Aorta (tissue), 5 donors: ENCODE measurements at places on chromosomes 6 and 20. TPM values are rescaled to one million over a fixed set of nuclear protein-coding genes. Genes with fewer than 3 reads are reported as not detected.

Gene HLA-DRA
- total RNA-seq = 605 TPM

Gene ZC2HC1B
- not detected for total RNA-seq

Gene ZSWIM3
- 4.5 TPM for total RNA-seq

Gene DAAM2
- 61.5 TPM for total RNA-seq

Gene DEFB119
- not detected for total RNA-seq

Gene NRN1
- total RNA-seq = 31.6 TPM

Gene TRAPPC3L
- total RNA-seq = 0.55 TPM

Gene PNLDC1
- total RNA-seq = not detected

Gene VGLL2
- not detected for total RNA-seq

DNA sequence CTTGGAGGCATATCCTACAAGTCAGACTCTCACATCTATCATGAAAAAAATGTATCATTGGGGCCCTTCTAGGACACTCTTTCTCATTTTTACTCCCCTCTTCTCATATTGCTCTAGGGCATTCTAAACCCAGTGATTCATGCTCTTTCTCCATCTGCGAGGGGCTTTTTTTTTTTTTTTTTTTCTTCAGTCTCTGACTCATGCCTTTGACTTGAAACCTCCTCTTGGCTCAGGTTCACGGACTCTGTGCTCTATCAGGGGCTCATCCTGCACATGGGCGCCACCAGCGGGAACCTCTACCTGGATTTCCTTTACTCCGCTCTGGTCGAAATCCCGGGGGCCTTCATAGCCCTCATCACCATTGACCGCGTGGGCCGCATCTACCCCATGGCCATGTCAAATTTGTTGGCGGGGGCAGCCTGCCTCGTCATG, 17.8 kb downstream of the SLC22A1 start:
- H3K36me3 ChIP-seq = no peaks in the 10 kb centered on the region
- peak overlapping the region; percentile 37 for H3K27ac ChIP-seq
- no peaks in the 10 kb centered on the region for H3K27me3 ChIP-seq
- H3K4me1 ChIP-seq = peaks cover 6% of the 10 kb centered on the region
- no peak for DNase-seq

GRCh38 chr6:167700199-167700598, 126.5 kb upstream of the AFDN start:
- H3K27me3 ChIP-seq = no peaks in the 10 kb centered on the region
- H3K4me3 ChIP-seq = no peak overlapping the region
- no peaks in the 10 kb centered on the region for H3K4me1 ChIP-seq
- H3K27ac ChIP-seq = no peak overlapping the region

- no peak overlapping the region for H3K27ac ChIP-seq
- H3K4me1 ChIP-seq = no peaks in the 10 kb centered on the region
- no peak for DNase-seq
- H3K36me3 ChIP-seq = no peaks in the 10 kb centered on the region
- H3K27me3 ChIP-seq = no peaks in the 10 kb centered on the region
Measured at GRCh38 chr20:19812056-19812455, 54.0 kb downstream of the RIN2 start.

- no peak overlapping the region for H3K4me3 ChIP-seq
- no peak overlapping the region for H3K27ac ChIP-seq
- H3K4me1 ChIP-seq = no peaks in the 10 kb centered on the region
- H3K27me3 ChIP-seq = no peaks in the 10 kb centered on the region
- peaks cover 3% of the 10 kb centered on the region for H3K36me3 ChIP-seq
Measured at GRCh38 chr6:147384737-147385710, 123.5 kb upstream of the SAMD5 start.

DNA sequence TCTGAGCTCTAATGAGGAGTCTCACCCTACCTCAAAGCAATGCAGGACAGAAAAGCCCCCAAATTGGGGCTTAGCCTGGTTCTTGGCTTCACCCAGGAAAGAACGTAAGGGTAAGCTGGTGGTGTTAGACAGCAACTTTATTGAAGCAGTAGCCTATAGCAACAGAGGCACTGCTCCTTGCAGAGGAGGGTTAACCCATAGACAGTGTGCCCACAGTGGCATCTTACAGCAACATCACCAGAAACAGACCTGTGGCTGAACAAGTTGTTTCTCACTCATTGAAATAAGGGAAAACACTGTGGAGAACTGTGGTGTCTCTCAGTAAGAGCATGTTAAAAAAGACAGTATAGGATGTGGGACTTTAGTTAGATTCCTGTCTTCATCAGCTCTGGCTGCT, 80.4 kb upstream of the SPTLC3 start:
- no peak overlapping the region for H3K27ac ChIP-seq
- no peak overlapping the region for H3K4me3 ChIP-seq
- no peak for DNase-seq

DNA sequence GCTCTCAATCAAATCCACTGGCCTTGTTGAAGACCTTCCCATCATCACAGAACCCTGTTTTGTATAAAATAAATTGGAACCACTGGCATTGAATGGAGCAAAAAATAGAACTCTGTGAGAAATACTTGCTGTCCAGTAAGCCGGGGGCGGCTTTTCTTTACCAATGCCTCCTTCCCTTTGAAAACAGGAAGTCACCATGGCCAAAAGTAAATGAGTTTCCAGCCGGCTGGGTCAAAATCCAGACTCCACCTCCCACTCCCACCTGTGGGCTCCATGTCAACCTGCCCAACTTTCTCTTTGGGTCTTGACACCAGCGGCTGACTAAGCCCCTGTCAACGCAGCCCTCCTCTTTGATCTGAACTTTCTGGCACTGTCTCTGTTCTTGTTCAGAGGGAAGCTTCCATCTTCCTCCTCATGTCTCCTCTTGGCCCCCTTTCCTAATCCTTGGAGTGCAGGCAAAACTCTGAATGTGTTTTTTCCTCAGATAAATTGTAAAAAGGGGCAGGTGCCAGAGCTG, 95.2 kb downstream of the TFAP2C start:
- no peak overlapping the region for H3K27ac ChIP-seq
- no peaks in the 10 kb centered on the region for H3K36me3 ChIP-seq
- no peaks in the 10 kb centered on the region for H3K4me1 ChIP-seq
- H3K27me3 ChIP-seq = no peaks in the 10 kb centered on the region
- no peak for DNase-seq

DNA sequence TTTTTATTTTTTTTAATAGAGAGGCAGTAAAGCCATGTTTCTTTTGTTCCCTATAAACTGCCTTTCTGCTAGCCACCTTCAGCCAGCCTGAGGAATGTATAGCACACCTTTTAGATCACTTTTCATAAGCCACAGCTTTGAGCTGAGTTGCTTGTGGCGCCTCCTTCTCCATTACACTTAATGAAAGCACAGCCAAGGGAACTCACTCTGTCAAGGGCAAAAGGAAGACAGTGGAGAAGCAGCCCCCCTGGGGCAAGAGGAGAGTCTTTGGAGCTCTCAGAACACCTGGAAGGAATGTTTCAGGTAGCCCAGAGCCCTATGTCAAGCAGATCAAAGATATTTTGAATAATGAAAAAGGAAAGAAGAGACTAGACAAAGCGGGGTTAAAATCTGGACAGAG, 235.1 kb downstream of the CLIC5 start:
- no peak for DNase-seq
- H3K27me3 ChIP-seq = no peaks in the 10 kb centered on the region
- H3K4me3 ChIP-seq = no peak overlapping the region
- H3K4me1 ChIP-seq = no peaks in the 10 kb centered on the region
- H3K36me3 ChIP-seq = no peaks in the 10 kb centered on the region

DNA sequence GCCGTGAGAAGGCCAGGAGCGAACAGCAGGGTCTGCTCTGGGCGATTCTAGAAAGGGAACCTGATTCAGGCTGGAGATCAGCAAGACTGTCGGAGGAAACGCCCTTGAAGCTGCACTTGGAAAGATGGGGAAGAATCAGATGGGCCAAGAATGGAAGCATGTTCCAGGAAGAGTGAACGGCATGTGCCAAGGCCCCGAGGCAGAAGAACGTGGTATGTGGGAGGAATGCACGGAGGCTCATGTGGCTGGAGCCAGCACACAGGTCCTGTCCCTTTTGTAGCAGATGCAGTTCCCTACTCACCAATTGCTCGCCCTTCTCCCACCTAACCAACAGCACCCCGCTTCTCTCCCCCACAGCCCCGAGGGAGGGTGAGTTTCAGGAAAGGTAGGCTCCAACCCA, 180.6 kb downstream of the TFAP2C start:
- no peak for DNase-seq
- H3K4me1 ChIP-seq = no peaks in the 10 kb centered on the region
- no peak overlapping the region for H3K4me3 ChIP-seq
- H3K27me3 ChIP-seq = no peaks in the 10 kb centered on the region

DNA sequence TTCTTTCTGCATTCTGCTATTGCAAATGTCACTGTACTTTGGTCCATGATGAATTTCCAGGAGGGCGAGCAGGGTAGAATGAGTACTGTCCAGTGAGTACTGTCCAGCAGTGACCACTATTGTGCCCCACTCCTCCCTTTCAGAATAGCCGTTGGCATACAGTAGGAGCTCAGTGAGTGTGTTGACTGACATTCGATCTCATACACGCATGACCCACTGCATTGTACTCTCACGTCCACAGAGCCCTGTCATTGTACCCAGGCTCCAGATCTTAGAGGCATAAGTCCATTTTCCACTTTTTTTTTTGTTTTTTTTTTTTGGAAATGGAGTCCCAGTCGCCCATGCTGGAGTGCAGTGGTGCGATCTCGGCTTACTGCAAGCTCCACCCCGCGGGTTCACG, 8.2 kb downstream of the DYNLRB1 start:
- no peaks in the 10 kb centered on the region for H3K4me1 ChIP-seq
- H3K4me3 ChIP-seq = no peak overlapping the region
- no peaks in the 10 kb centered on the region for H3K27me3 ChIP-seq
- no peak overlapping the region for H3K27ac ChIP-seq
- peaks cover 2% of the 10 kb centered on the region for H3K36me3 ChIP-seq

DNA sequence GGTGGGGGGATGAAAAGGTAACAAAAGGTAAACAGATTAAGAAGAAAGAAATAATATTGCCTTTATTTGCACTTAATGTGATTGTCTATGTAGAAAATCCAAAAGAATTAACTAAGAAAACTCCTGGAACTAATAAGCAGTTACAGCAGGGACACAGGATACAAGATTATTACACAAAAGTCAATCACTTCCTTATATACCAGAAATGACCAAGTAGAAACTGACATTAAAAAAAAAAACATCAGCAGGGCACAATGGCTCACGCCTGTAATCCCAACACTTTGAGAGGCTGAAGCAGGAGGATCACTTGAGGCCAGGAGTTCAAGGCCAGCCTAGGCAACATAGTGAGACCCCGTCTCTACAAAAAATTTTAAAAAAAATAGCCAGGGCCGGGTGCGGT, 123.2 kb upstream of the RIPOR2 start:
- H3K4me3 ChIP-seq = no peak overlapping the region
- H3K27ac ChIP-seq = no peak overlapping the region
- H3K36me3 ChIP-seq = no peaks in the 10 kb centered on the region
- no peak for DNase-seq

GRCh38 chr6:38713812-38714211, 1.3 kb upstream of the DNAH8 start:
- DNase-seq = no peak
- H3K4me1 ChIP-seq = no peaks in the 10 kb centered on the region
- peaks cover 3% of the 10 kb centered on the region for H3K27me3 ChIP-seq
- no peaks in the 10 kb centered on the region for H3K36me3 ChIP-seq
- H3K4me3 ChIP-seq = no peak overlapping the region
- no peak overlapping the region for H3K27ac ChIP-seq

GRCh38 chr20:62064770-62065673, 659 bp downstream of the TAF4 start:
- no peaks in the 10 kb centered on the region for H3K27me3 ChIP-seq
- no peaks in the 10 kb centered on the region for H3K4me1 ChIP-seq
- peak overlapping the region; percentile 90 for H3K4me3 ChIP-seq
- no peak for DNase-seq

DNA sequence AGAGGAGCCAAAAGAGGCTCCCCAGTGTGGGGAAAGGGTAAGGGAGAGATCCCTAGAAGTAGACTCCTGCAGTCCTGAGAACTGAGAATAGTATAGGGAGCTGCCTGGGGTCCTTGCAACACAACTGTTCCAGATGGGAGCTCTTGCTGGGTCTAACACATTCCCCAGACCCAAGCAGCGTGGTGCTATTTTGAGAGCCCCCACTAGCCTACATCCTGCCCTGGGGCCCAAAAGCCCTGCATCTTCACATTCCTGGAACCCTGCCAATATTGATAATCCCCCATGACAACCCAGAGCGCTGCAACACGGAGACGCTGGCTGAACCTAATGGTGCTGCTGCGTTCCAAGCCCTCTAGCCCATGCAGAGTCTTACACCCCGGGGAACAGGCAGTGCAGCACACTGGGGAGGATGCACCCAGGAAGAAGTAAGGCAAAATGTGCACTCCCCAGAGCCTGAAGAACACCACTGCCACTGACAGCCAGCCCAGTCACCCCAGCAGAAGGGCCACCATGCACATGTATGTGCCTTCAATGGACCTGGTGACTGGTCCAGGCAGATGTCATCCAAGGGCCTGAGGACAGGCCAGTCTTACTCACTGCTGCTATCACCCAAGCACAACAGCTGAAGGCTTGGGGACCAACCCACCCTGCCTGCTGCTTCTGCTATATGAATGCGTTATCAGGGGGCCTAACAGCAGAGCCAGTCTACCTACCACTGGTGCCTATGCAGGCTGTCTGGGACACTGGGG, 7.0 kb upstream of the RNF217 start:
- H3K36me3 ChIP-seq = no peaks in the 10 kb centered on the region
- H3K4me3 ChIP-seq = no peak overlapping the region
- H3K27me3 ChIP-seq = no peaks in the 10 kb centered on the region
- DNase-seq = no peak
- H3K4me1 ChIP-seq = no peaks in the 10 kb centered on the region

GRCh38 chr6:13526727-13527670, 39.6 kb upstream of the GFOD1 start:
- DNase-seq = peak; percentile 64
- H3K27ac ChIP-seq = no peak overlapping the region
- H3K36me3 ChIP-seq = no peaks in the 10 kb centered on the region
- H3K4me3 ChIP-seq = no peak overlapping the region

- H3K4me3 ChIP-seq = no peak overlapping the region
- no peaks in the 10 kb centered on the region for H3K36me3 ChIP-seq
- no peak overlapping the region for H3K27ac ChIP-seq
- no peaks in the 10 kb centered on the region for H3K4me1 ChIP-seq
Measured at GRCh38 chr6:7628479-7628878, 38.5 kb downstream of the SNRNP48 start.

DNA sequence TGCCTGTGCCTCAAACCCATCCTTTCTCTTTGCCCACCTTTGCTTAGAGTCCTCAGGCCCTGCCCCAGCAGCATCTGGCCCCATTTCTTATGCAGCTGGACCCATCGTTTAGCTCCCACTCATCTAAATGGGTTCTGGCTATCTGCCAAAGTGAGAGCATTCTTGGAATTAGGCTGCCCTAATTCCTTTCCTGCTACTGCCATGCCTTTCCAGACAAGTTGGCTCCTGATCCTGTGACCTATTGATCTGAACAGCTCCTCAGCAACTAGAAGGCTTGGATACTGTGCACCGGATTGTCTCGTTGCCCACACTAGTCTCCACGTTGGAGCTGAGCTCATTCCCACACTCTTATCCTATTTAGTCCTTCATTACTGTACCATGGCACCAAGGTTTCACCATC, 22.9 kb downstream of the DZANK1 start:
- H3K36me3 ChIP-seq = no peaks in the 10 kb centered on the region
- no peak overlapping the region for H3K4me3 ChIP-seq
- H3K27me3 ChIP-seq = no peaks in the 10 kb centered on the region
- H3K27ac ChIP-seq = no peak overlapping the region

- no peak for DNase-seq
- no peaks in the 10 kb centered on the region for H3K27me3 ChIP-seq
- no peak overlapping the region for H3K4me3 ChIP-seq
- H3K27ac ChIP-seq = no peak overlapping the region
- no peaks in the 10 kb centered on the region for H3K4me1 ChIP-seq
Measured at GRCh38 chr6:10381133-10381829, 33.6 kb downstream of the TFAP2A start.

GRCh38 chr6:147207837-147208754, 3.9 kb downstream of the STXBP5 start:
- no peaks in the 10 kb centered on the region for H3K36me3 ChIP-seq
- no peak overlapping the region for H3K4me3 ChIP-seq
- no peaks in the 10 kb centered on the region for H3K4me1 ChIP-seq
